SHP77 treated with DMSO at 0.1 percent for 48 hours (cell line): ENCODE measurements at places on chromosomes 2 and 18.

- DNase-seq = no peak
These were observed 57.2 kb downstream of the CYB5A start for GRCh38 chr18:74234326-74235171.

- no peak for DNase-seq
These were observed 86.0 kb downstream of the DTNB start for GRCh38 chr2:25587361-25587760.

DNA sequence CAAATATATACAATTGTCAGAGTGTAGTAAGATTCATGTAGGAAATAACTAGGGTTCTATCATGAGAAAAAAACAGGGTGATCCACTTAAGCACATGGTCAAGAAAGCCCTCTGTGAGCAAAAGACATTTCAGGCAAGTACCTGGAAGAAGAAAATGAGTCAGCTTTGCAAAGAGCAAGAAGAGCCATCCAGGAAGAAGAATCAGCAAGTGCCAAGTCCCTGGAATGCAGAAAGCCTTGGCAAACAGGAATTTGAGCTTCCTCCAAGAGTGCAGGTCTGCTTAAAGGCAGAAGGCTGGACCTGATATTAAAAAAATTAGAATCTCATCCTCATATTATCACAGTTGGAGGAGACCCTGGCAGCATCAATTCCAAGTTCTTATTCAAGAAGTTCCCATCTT, 188.5 kb upstream of the CELF4 start:
- no peak for DNase-seq

DNA sequence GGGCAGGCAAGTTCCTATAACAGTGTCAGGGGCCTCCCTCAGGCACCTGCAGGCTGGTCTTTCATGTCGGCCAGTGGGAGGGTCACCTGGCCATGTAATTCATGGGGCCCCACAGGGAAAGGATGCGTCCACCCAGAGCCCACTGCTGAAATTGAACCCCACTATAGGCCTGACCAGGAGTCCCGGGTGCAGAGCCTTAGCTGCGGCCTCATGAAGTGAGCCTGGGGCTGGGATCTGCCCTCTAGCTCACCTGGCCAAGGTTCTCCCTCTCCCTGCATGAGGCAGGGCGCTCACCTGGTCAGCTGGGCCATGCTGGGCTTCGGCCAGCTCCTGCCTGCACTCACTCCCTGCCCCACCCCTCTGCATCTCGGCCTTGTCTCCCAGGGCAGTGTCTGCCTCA, 41.1 kb downstream of the C1QL2 start:
- DNase-seq = no peak

DNA sequence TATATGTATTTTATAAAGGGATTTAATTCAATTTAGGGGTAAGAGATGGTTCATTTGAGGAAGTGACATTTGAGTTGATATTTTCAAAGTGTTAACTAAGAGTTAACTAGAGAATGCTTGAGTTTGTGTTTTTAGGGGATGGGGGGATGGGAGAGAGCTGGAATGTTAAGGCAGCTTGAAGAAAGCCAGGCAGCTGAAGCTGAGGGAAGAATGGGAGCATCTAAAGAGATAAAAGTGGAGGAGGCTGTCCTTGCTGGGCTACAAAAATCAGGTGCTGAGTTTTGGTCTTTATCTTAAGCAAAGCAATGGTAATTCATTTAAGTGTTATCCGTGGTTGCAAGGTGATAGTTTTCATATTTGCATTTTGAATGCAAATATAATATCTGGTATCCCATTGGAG, 9.2 kb downstream of the CHST9 start:
- no peak for DNase-seq

GRCh38 chr2:134369220-134369902, 115.5 kb downstream of the MGAT5 start:
- DNase-seq = no peak

- DNase-seq = no peak
These were observed 97.7 kb downstream of the PIGN start for GRCh38 chr18:62089174-62089573.
